Stimulated activated CD8-positive, alpha-beta memory T cell treated with anti-CD3 and anti-CD28 coated beads, Interleukin-2, amount 100 ng/mL, for 1 hour (primary cell): ENCODE measurements at places on chromosomes 12 and 14.

DNA sequence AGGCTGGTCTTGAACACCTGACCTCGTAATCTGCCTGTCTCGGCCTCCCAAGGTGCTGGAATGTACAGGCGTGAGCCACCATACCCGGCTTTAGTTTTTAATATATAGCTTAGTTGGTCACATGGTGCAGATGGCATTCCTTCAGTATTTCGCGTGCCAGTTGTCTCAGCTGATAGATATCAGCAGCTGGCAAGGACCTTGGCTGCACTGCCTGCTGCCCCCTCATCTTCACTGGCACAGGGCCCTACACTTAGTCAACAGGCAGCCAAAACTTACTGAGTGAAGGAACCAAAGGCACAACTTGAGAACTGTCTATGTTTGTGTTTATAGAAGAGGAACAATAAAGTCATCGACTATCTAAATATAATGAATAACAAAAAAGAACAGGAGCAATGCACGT is 31.0 kb downstream of the EID3 start:
- DNase-seq = no peak

DNA sequence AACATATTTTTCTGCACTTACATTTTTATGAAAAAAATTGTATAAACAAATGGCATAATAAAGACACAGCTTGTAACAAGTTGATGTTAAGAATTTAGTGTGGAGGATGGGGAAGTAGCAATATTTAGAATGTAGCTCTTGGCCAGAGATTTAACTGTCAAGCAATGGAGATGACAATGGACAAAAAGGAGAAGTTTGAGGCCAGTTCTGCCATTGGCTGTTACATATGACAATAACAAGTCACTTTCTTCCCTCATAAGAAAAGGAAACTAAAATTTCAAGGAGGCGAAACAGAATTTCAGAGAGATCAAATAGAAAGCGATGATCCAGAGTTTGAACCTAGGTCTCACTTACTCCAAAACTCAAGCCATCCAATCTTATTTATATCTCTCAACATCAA is 122.8 kb upstream of the CCDC175 start:
- DNase-seq = no peak

GRCh38 chr14:101480747-101481530 is 80.4 kb upstream of the DIO3 start:
- no peak for DNase-seq

DNA sequence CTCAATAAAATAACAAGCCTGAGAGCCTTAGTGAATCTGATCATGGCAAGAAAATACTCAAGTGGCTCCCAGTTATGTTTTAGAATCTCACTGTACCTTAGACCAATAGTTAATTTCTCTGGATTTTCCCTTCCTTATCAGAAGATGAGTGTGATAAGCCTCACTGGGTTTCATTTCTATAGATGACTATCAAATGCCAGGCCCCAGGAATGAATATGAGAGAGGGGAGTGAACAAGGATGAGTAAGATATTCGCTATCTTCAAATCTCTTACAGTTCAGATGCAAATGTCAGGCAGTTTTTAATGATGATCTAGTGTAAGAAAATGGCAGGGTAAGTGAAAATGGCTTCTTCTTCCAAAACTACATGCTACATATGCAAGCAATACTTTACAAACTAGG is 26.1 kb upstream of the OR10P1 start:
- DNase-seq = no peak

GRCh38 chr12:31772685-31773222 is 43.9 kb upstream of the AMN1 start:
- no peak for DNase-seq

- no peak for DNase-seq
Measured at GRCh38 chr12:114968727-114969126, 284.8 kb upstream of the TBX3 start.

DNA sequence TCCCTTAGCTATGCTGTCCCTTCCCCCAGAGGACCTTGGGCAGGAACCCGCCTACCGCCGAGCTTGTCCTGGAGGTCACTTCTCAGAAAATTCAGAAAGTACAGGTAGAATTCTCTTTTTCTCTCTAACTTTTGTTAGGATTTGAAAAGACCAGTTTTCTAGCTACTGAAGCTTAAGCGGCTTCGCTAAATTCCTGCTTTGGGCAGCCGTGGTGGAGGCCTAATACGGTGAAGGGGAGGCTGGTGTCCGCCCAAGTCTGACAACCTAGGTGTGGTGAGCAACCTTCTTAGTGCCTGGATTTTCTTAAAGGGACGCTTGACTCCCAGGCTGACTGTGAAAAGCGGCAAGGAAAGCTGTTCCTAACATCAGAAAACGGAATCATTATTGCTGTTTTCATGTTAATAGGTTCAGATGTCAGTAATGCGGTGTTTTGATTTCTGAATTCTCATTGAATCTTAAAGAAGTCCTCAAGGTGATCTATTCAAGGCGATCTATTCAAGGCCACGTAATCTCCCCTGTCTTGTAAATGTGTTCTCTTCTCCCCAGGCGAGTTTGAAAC is 835 bp downstream of the FGD4 start:
- no peak for DNase-seq

GRCh38 chr14:92122351-92122677 is 545 bp downstream of the CPSF2 start:
- no peak for DNase-seq

- DNase-seq = no peak
Measured at GRCh38 chr12:6961695-6962284, 8.7 kb downstream of the PHB2 start.

GRCh38 chr12:59096246-59096645 is 175.9 kb upstream of the LRIG3 start:
- no peak for DNase-seq

GRCh38 chr14:92500491-92500941 is 13.1 kb upstream of the RIN3 start:
- DNase-seq = no peak

DNA sequence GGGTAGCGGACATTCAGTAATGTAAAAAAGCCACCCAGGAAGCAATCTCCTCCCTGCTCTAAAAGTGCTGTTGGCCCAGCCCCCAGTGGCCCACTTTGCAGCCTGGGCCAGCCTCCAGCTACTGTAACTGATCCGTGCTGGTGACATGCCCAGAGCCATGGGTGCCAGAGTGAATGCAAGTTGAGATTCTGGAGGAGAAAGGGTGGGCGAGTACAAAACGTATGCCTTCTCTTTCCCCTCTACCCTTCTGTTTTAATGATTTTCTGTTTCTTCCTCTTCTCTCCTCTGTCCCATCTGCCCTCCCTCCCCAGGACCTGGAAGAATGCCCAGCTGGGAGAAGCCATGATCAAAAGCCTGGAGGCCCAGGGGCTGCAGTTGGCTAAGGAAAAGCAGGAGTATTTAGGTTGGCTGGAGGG is 16.9 kb downstream of the PLEKHD1 start:
- no peak for DNase-seq

GRCh38 chr12:100758083-100758482 is 36.5 kb upstream of the ANO4 start:
- DNase-seq = no peak

DNA sequence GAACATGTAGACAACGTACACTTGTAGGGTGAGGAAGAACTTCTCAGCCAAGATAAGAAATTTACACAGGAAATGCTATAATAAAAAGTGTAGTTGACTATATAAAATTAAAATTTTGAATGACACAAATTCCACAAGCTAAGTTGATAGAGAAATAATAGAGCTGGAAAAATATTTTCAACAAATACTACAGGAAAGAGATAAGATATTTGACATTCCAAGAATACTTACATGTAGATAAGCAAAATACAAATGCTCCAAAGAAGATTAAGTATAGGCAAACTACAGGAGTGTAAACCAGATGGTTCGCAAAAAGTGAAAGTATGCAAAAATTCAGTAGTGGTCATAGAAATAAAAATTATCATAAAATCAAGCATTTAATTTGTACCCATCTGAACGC is 49.2 kb upstream of the ANP32D start:
- DNase-seq = no peak

DNA sequence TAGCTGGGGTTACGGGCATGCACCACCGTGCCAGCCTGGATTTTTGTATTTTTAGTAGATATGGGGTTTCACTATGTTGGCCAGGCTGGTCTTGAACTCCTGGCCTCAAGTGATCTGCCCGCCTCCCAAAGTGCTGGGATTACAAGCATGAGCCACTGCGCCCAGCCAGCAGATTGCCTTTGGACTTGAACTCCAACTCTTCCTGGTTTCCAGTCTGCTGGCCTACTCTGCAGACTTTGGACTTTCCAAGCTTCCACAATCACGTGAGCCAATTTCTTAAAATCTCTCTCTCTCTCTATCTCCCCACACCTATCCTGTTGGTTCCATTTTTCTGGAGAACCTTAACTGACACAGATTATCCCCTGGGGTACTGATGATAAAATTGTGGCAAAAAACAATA is 55.0 kb downstream of the EMP1 start:
- DNase-seq = no peak

- DNase-seq = no peak
Measured at GRCh38 chr12:54882079-54882478, 27.8 kb downstream of the MUCL1 start.

DNA sequence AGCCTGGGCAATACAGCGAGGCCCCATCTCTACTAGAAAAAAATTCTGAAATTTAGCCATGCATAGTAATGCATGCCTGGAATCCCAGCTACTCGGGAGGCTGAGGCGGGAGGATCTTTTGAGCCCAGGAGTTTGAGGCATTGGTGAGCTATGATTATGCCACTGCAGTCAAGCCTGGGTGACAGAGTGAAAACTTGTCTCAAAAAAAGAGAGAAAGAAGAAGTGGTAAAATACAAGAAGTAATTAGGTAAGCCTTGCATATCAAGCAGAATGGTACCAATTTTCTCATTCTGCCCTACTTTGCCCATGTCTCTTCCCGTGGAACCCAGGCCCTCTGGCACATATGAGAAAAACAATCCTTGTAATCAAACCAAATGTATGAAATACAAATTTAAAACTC is 70.7 kb downstream of the SUSD6 start:
- no peak for DNase-seq

DNA sequence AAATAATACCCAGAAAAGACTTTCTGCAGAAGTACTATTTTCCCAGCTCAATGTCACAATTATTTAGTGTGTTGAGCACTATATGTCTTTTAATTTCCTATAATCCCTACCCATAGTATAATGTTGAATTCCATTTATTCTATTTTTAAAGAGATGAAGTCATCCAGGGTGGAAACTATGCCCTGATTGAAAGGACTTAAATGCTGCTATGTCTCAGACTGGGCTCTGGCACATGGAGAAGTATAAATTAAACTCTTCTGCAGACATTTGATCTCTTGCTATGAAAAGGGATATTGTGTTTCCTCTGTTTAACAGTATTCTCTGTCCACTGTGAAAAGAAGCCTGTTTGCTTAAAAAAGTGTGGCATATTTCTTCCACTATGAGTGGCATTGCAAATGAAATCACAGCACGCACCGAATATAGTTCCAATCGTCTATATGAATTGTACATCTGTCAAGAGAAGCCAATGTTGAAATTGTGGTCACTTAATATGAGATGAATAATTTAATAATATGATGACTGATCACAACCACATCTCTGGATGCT is 192.3 kb downstream of the BCAT1 start:
- no peak for DNase-seq

GRCh38 chr14:64960762-64961276 is 11.3 kb downstream of the RAB15 start:
- DNase-seq = no peak
